NB4 (cell line): ENCODE measurements at places on chromosomes 2 and 18.

GRCh38 chr18:47931718-47932103 is 1.3 kb upstream of the SMAD2 start:
- DNase-seq: peak; percentile 90

- no peak for DNase-seq
Observed at GRCh38 chr18:25735459-25735858, 355.0 kb downstream of the SS18 start.

GRCh38 chr2:240024766-240025165 is 376 bp downstream of the NDUFA10 start:
- DNase-seq: peak; percentile 52

- DNase-seq: no peak
Observed at GRCh38 chr2:96916646-96917543, 47.0 kb upstream of the SEMA4C start.
